ENCODE measurements at places on chromosomes 1 and 21. TPM values are rescaled to one million over a fixed set of nuclear protein-coding genes. Genes with fewer than 3 reads are reported as not detected.

DNA sequence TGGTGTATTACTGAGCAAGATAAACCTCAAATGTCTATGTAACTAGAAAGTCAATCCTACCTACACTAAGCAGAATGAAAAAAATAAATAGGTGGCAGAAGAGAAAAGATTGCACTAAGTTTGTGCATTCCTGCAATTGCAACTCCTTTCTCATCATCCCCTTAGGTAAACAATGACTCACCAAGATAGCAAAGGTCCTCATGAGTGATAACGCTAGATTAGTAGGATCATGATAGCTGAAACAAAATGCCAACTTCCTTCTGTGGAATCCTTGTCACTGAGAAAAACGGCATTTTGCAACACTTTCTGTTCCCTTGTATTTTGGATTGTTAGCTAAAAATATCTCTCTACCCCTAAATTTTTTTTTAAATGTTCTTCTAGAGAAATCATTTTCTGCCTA, 20.0 kb upstream of the FCER1A start:
- no peak for DNase-seq

- no peak for DNase-seq
Observed at GRCh38 chr1:208101661-208102431, 142.3 kb downstream of the PLXNA2 start.

The SLAMF1 gene
- total RNA-seq: 96.3 TPM

The CFHR4 gene
- total RNA-seq: not detected

GRCh38 chr1:153565529-153566374, at the start of gene S100A2:
TSS of gene S100A2 (minus strand) at chr1:153565844. CDS start at chr1:153563877, 1,967 bp downstream.
- peak; percentile 55 for DNase-seq

The STYXL2 gene
- total RNA-seq: not detected

GRCh38 chr1:201396861-201397464, 2.2 kb downstream of the LAD1 start:
- no peak for DNase-seq

The LRRC71 gene
- not detected for total RNA-seq

The LAMC1 gene
- not detected for total RNA-seq

DNA sequence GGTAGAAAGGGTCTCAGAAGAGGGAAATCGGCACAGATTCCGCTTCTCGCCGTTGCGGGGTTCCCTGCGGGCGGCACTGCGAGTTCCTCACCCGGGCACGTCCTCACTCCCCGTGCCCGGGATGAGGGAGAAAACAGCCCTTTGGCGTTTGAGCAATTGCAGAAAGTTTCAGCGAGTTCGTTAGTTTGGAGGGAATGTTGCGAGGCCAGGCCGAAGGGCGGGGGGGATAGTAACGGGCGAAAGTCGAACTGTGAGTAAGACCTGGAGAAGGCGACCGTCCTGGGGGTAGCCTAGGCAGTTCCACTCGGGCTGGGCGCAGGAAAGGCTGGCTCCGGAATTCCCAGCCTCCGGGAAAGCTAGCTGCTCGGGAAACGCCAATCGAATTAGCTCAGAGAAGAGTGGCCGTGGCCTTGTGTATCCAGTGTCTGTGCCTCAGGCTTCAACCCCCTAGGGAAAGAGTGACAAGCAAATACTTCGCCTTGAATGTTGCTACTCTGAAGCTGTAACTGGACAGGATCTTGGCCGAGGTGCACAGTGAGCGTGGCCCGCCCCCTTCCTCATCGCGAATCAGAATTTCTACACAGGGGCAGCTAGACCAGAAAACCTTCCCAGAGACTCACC, 787 bp downstream of the PTGFR start:
- DNase-seq: no peak

DNA sequence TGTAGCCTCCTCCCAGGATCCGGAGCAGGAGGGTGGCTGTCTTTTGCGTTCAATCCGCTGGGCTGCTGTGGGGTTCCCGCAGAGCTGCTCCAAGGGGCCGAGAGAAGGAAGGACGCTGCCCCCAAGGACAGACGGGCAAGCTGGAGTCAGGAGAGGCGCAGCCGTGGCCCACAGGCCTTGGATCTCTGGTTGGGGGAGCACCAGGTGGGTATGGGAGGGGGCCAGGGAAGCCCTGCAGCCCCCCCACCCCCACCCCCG, 15.9 kb upstream of the SKI start:
- no peak for DNase-seq

The PLEKHM2 gene
- 48.0 TPM for total RNA-seq

DNA sequence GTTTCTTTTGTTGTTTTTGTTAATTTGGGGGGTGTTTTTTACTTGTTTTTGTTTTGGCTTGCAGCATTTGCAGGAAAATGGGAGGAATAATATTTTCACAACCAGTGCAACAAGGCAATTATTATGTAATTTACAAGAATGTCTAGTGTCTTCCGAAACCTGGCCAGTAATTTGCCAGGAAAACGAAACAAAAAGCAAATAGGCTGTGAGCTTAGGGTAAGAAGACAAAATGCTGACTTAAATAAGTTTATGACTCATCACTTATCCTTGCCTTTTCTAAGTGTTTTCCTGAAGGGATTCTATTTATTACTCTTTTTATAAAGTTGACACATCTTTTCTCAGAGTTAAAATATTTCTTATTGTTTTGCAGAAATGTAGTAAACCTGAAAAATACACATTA, 49.8 kb downstream of the KCNT2 start:
- no peak for DNase-seq

GRCh38 chr1:71233645-71234044, 152.8 kb upstream of the ZRANB2 start:
- no peak for DNase-seq

The B3GALNT2 gene
- 14.9 TPM for total RNA-seq

The C4BPA gene
- total RNA-seq: not detected
